ENCODE measurements at places on chromosomes 12 and 14.

DNA sequence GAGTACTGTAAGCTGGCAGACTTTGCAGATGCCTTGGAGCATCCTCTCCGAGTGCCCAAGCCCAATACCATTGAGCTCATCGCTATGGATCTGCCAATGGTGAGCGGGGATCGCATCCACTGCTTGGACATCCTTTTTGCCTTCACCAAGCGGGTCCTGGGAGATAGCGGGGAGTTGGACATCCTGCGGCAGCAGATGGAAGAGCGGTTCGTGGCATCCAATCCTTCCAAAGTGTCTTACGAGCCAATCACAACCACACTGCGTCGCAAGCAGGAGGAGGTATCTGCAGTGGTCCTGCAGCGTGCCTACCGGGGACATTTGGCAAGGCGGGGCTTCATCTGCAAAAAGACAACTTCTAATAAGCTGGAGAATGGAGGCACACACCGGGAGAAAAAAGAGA lies 41.6 kb downstream of the FIGNL2 start:
- no peak for DNase-seq

GRCh38 chr14:35044939-35045797 lies 904 bp upstream of the FAM177A1 start:
- no peak for DNase-seq

GRCh38 chr12:32446316-32447119 lies 47.2 kb downstream of the FGD4 start:
- no peak for DNase-seq

DNA sequence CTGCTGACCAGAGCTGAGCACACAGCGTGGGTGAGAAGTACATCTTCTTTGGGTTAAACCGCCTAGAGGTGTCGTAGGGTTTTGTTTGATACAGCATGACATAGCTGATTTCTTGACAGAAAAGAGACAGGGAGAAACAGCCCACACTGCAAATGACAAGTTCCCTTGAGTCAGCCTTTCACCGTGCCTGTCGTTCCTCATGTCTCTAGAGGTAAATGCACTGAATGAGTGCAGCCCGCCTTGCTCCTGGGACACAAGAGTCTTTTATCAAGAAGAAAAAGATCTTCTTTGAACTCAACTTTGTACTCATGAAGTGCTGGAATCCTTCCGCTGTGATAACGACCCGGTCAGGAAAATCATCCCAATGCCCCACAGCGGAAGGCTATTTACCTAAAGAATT lies 77.6 kb downstream of the TMEM132D start:
- no peak for DNase-seq

DNA sequence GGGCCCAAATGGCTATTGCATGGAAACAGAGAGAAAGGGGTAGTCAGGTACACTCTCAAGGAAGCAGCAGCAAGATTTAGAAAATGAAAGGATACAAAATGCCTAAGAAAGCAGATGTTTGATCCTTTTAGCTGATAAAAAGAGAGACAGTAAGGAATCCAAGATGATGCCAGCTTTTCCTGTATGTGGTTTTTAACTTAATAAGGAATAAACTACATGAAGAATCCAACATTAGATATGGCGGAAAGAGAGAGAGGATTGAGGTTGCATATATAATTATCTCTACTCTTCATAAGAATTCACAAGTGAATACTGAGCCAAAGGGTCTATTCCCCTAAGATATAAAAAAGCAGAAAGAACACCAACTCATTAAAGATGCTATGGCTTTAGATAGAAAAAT lies 11.6 kb downstream of the TMED10 start:
- no peak for DNase-seq

DNA sequence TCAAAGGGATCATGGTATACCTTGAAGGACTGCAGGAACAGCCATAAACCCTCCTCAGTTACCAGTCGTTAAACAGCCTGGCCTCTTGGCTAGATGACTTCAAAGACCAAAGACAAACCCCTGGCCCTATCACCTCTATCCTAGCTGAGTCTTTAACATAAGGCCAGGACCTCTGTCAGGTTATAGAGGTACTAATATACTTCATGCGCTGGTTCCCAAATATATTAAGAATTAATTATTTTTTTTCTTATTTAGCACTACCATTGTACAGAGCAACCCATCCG lies 459.8 kb downstream of the RAD51B start:
- DNase-seq = no peak

DNA sequence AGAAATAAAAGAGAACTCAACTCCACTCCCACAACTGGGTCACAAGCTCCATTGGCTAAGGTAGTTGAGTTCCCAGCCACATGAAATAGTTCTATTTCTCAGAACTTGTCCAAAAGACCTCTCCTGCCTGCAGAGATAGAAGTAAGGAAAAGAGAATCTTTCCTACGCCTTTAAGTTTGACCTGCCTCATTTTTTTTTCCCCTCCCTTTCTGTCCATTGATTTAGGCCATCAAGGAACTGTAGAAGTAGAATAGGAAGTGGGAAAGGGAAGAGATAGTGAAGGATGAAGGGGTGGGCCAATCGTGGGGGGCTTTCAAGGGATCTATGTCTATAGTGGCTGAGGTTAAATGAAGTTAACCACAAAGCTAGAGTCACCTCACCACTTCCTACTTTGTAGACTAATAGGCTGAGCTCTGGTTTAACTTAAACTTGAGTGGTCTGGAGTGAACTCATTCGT lies 13.9 kb upstream of the NUDT4 start:
- DNase-seq = peak; percentile 70

DNA sequence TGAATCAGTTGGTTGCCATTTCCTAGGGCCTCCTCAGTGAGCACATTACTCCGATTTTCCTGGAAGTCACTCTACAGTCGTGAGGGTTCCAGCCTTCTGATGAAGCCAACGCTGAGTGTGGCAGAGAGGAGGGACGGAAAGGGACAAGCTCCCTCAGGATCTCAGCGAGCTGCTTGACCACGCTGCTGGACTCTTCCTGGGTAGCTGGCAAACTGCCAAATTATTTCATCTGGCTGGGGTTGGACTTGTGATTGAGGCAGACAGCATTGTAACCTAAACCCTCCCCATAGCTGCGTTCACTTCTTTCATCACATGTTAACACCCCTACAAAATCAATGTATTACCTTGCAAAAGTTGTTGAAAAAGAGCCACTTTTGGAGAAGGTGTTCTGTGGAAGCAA lies 69.6 kb upstream of the CHST11 start:
- DNase-seq = no peak

GRCh38 chr12:108640802-108641445 lies 7.2 kb upstream of the SELPLG start:
- DNase-seq = peak; percentile 94

- DNase-seq = no peak
Measured at GRCh38 chr12:19970116-19970515, 398.2 kb upstream of the PDE3A start.

- peak; percentile 41 for DNase-seq
Measured at GRCh38 chr12:57176846-57177245, 29.4 kb upstream of the LRP1-AS start.

DNA sequence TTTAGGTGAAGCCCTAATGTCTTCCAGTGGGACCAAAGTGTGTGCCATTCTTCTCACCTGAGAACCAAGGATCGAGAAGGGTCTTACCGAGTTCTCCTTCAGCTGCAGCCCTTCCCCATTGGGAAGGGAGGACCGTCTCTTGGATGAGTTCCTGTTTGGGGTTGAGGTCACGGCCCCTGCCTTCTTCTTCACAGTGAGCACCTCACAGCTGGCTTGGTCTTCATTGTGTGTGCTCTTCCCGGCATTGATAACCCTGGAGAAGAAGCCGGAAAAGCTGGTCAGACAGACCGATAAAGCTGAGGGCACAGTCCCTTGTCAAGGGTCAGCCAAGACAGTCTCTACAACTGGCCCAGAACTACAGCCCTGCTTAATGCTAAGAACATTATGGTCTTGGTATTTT lies 102.9 kb downstream of the PPM1H start:
- DNase-seq = no peak

- DNase-seq = peak; percentile 75
Measured at GRCh38 chr12:7645395-7646177, 20.1 kb downstream of the APOBEC1 start.

DNA sequence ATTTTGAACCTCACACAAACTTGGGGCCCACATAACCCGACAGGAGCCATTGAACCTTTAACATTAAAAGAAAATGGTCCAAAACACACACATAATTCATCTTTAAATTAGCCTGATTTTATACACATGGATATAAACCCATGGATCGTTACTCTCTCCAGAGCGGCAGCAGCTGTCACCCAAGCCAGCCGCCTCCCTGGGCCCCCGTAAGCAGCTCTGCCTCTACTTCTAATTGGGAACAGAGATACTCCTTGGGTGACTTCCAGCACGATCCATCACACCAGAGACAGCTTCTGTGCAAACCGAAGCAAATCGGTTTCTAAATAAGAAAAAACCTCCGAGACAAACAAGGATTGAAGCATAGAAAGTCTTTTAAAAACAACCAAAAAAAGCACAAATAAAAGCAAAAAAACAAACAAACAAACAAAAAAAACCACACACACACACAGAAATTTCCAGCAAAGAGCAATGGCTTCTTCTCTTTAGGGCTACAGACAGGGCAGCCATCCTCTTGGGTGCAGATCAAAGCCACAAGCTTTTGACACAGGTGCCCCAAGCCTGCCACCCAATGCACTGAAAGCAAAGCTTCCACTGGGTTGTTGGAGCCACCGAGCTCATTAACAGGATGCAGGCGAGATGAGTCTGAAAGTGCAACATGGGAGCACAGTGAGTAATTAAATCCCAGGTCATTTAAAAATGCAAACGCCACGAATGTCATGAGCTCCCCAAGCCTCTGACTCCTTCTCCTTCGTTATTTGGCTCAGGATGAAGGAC lies 156.9 kb downstream of the DPF3 start:
- no peak for DNase-seq

GRCh38 chr12:6529291-6529737 lies 5.0 kb upstream of the GAPDH start:
- DNase-seq = no peak

DNA sequence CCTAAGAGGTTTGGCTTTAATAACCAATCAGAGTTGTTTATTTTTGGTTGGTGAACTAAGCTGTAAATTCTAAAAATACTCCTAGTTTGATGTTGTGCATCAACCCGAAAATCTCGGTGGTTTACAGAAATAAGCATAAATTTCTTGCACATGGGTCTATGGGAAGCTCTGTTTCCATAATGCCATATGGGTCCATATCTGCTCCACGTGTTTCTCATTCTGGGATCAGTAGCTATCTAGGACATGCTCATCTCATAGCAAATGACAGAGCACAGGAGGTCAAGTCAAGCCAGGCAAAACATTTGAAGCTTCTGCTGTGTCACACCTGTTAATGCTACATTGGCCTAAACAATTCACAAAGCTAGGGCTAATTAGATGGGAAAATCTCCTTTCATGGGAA lies 23.1 kb downstream of the NUP37 start:
- no peak for DNase-seq

DNA sequence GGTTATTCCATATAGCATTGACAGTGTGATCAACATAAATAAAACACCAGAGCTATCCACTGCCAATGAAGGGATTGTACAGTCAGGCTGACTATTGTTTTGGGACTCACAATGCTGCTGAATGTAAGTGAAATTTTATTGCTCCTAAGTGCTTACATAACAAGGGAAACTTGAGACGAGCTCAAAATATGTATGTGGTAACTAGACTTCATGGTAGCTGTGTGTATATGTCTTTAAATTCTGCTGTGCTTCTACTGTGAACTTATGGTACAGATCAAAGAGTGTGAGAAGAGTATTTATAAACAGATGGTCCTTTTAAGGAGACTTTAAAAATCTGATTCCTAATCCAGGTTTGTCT lies 6.9 kb downstream of the FLRT2 start:
- no peak for DNase-seq

DNA sequence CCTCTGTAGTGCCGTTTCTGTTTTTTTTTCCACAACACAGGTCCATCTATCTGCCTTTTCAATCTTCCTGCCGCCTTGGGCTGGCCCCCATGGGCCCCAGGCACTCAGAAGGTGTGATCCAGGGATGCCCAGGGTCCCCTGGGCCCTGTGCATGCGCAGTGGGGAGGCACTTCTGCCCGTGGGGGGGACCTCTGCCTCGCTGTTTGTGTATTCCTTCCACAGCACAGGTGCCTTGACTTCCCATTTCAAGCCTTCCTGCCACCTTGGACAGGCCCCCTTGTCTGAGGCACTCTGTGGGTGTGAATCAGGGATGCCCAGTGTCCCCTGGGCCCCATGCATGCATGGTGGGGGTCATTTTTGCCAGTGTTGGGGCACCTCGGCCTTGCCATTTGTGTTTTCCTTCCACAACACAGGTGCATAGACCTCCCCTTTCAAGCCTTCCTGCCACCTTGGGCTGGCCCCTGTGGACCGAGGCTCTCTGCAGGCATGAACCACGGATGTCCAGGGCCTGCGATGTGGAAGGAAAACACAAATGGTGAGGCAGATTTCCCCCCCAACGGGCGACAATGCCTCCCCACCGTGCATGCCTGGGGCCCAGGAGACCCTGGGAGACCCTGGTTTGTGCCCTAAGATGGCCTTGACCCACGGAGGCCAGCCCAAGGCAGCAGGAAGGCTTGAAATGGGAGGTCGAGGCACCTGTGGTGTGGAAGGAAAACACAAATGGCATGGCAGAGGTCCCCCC lies 366.5 kb downstream of the ALG10 start:
- DNase-seq = no peak

GRCh38 chr12:31026202-31026601 lies 47.5 kb upstream of the DDX11 start:
- no peak for DNase-seq

GRCh38 chr12:81114226-81114625 lies 36.3 kb downstream of the ACSS3 start:
- DNase-seq = no peak

DNA sequence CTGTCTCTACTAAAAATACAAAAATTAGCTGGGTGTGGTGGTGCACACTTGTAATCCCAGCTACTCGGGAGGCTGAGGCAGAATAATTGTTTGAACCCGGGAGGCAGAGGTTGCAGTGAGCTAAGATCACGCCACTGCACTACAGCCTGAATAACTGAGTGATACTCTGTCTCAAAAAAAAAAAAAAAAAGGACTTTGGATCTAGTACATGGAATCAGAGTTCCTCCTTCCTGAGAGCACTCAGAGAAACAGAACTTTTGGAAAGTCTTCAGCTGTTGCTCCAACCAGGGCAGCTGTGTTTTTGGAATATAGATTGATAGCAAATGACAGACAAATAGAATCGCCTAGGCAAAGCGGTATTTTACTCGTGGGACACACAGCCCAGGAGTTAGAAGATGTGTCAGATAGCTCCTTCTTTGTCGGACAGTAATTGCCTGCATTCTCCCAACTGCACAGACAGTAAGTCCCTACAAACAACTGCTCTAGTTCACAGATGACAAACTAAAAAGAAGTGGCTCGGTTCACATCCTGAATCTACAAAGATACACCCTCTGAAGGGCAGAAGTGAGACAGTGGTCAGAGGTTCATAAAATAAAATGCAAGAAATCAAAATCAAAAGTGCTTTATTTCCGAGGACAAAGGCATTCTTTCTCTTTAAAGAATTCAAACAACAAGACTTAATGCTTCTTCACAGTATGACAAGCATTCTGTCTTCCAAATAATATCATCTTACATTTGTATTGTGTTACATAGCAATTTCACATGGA lies 17.1 kb upstream of the NEK9 start:
- no peak for DNase-seq

DNA sequence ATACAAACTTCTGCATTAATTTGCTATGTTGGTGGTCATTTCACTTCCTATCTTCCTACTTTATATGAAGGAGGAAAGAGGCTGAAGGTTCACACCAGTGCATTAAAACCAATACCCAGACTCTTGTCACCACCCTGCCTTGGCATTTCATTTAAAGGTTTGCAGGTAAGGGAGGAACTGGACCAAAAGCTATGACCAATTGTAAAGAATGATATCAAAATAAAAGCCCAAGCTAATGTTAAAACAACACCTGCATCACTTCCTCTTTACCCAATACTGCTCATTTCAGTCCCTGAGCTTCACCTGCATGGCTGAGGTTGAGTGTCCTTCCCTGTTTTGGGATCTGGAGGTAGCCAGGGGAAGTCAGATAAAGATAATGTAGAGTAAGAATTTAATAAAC lies 47.2 kb upstream of the TMEM233 start:
- DNase-seq = no peak

Data from hematopoietic multipotent progenitor cell treated with erythropoietin and hydrocortisone succinate and interleukin-3 and kit ligand, for 6 days (in vitro differentiated cells).